Stimulated activated CD4-positive, alpha-beta T cell treated with anti-CD3 and anti-CD28 coated beads, Interleukin-15, amount 100 ng/mL, for 1 hour (primary cell): ENCODE measurements at places on chromosomes 2 and 18.

- DNase-seq, result no peak
Observed at GRCh38 chr2:29742656-29743055, 178.7 kb downstream of the ALK start.

DNA sequence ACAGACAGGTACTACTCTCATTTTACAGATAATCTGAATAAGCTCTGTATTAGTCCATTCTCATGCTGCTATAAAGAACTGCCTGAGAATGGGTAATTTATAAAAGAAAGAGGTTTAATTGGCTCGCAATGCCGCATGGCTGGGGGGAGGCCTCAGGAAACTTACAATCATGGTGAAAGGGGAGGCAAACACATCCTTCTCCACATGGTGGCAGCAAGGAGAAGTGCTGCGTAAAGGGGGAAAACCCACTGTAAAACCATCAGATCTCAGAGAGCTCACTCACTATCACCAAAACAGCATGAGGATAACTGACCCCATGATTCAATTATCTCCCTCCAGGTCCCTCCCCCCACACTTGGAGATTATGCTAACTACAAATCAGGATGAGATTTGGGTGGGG, 254.4 kb downstream of the KCNE4 start:
- no peak for DNase-seq

DNA sequence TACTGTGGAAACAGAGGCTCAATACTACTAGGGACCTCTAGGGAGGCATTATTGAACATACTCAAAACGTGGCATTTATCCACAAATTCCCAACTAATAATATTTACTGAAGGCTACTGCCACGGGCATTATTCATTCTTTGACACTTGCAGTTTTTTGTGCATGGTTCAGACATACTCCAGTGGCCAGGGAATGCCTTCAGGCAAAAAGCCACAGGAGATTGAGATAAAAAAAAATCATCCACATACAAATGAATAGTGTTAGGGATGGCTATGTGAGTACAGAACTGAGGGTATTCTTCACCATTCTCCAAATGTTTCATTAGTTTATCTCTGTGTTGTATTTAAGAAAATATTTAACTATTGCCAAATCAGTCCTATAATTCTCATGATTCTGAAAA, 974.9 kb upstream of the PIK3C3 start:
- no peak for DNase-seq

DNA sequence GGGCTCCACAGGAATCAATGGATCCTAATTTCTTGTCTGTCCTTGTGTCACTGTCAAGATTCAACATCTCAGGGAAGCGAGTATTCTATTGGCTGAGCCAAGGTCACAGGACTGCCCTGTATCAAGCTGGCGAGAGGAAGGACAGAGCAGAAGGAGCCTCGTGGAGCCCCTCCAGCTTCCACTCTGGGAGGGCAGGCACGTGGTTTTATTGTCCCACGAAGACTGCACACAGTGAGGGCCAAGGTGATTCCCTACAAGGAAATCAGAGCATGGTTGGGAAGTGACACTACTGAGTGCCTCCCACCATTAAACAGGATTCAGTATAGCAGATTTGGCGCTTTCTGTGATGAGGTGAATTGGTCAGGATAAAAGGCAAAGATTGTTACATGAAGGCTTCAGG, 302.4 kb upstream of the CXCR4 start:
- DNase-seq, result no peak

GRCh38 chr2:205375461-205376448, 306.5 kb upstream of the NRP2 start:
- no peak for DNase-seq

DNA sequence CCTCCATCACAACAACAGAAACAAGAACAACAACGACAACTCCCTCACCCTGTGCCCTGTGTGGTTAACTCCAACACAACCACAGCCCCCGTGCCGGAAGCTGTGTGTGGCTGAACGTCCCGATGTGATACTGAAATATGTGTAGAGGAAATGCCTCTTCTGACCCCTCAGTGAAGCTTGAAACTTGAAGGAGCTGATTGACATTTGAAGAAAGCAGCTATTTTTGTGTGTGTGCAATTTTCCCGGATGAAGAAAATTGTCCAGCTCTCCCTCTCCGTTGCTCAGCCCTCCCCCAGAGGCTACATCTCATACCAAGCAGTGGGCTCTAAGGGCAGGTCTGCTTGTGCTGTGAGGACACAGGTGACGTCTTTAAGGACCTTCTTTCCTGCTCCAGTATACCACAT, 173.8 kb downstream of the ICOS start:
- peak; percentile 12 for DNase-seq

- DNase-seq, result no peak
Observed at GRCh38 chr2:165277295-165277694, 38.1 kb downstream of the SCN2A start.

- DNase-seq, result no peak
Observed at GRCh38 chr2:158142165-158142564, 40.5 kb downstream of the UPP2 start.

DNA sequence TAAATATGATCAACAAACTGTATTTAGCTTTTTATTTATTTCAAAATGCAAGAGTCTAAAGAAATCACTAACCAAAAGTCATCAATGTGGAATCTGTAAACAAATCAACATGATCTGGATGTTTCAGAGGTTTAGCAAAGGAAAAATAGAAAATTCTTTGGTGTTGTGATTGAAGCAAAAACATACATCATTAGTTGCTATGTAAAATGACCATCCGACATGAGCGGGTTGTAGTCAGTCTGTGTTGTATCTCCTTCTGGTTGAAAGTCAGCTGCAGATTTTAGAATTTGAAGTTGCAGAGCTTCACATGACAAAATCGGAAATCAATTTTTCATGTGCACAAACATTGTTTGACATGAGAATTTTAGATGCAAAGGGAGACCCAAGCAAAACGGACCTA, 63.2 kb downstream of the IRS1 start:
- DNase-seq, result no peak

DNA sequence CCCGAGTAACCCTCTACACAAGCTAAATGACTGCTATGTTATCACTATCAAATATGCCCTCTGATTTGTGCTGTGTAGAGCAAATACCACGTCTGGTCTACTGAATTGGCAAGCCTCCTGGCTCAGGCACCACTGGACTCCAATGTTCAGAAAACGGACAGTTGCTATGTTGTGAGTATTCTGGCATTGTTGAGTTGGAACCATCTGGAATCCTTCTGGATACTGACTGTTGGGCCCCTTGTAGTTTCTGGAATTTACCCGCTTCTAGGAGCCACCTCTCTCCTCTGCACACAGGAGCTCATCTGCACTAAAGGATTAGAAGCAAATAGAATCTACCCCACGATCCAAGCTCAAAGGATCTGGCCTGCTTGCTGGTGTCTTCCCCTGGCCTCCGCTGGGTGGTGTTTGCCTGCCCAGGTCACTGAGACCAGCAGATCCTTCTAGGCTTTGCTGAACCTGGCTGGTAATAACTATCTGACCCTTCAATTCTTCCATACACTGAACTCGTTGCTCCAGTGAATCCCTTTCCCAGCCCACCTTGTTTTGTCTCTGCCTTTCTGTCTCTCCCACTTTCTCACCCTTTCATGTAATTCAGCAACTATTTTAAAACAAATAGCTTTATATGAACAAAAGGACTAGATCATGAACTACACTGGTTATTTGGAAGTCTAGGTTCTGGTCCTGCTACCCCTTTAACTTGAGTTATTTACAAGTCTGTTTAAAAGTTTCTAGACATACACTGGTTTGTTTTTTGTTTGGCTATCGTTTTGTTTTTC, 2.1 kb upstream of the HAAO start:
- no peak for DNase-seq

DNA sequence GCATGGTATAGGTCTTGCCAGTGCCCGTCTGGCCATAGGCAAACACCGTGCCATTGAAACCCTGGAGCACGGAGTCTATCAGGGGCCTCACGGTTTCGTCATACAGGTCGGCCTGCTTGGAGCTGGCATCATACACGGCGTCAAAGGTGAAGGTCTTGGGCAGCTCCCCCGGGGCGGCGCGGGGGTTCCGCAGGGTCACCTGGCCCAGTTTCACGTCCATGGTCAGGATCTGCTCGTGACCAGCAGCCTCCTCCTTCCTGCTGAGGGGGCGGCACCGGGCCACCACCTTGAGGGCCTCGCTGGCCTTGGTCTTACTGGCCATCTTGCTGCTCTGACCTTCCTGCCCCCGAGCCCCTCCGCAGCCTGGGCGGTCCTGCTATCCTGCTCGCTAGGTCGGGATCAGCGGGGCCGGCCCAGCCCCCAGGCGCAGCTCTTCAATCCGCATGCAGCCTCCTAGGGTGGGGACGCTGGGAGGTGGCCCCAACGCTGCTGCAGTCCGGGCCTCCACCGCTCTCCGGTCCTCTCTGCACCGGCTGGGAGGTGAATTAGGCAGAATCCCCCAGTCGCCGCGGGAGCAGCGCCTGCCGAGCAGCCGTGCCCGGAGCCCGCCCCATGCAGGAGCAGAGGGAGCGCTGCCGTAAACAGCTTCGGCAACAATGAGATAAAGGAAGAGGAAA, 563 bp downstream of the KIF3C start:
- no peak for DNase-seq
